Mesothelial cell of epicardium (in vitro differentiated cells): ENCODE measurements at places on chromosomes 7 and 10. TPM values are rescaled to one million over a fixed set of nuclear protein-coding genes. Genes with fewer than 3 reads are reported as not detected.

KIAA1549 gene
- 33.9 to 34.8 TPM (median 34.1 TPM) in 3 replicates for total RNA-seq

ADIRF gene
- 0.29 TPM in 1 of 3 replicates, not detected in the others for total RNA-seq

MYOF gene
- 53.3 to 58.5 TPM (median 56.0 TPM) in 3 replicates for total RNA-seq

CDC14C gene
- 0.07 to 0.11 TPM in 2 of 3 replicates, not detected in the other for total RNA-seq

IDI2 gene
- total RNA-seq = not detected in 3 replicates

PNLIPRP2 gene
- total RNA-seq = not detected in 3 replicates

HOXA11 gene
- 3.3 to 4.2 TPM (median 3.9 TPM) in 3 replicates for total RNA-seq

ZPBP gene
- not detected in 3 replicates for total RNA-seq

GRCh38 chr10:122271076-122271475, at the start of gene BTBD16:
Gene BTBD16 (plus strand): TSS chr10:122271296. CDS start chr10:122275082, 3,786 bp downstream.
- H3K27ac ChIP-seq = no peak within 1 kb of the TSS
- H3K4me3 ChIP-seq = no peak within 1 kb of the TSS
- H3K4me1 ChIP-seq = peaks cover 15% of the 10 kb centered on the region
- no peaks in the 10 kb centered on the region for H3K36me3 ChIP-seq

DNA sequence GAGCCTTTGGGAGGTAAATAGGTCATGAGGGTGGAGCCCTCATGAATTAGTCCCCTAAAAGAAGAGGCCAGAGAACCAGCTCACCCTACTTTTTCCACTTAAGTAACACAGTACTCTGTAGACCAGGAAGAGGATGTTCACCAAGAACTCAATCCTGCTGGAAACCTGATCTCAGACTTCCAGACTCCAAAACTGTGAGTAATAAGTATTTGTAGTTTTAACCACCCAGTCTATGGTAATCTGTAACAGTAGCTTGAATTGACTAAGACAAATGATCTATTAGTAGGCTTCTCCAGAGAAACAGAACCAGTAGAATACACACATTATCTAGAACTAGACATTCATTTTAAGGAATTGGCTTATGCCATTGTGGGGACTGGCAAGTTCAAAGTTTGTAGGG, 51.5 kb downstream of the ANKMY2 start:
- DNase-seq = no peak
- H3K36me3 ChIP-seq = peaks cover 3% of the 10 kb centered on the region
- H3K27ac ChIP-seq = no peak overlapping the region
- H3K4me3 ChIP-seq = no peak overlapping the region

GRCh38 chr10:130737621-130738020, 573.9 kb downstream of the TCERG1L start:
- H3K27ac ChIP-seq = no peak overlapping the region
- H3K4me3 ChIP-seq = no peak overlapping the region
- H3K27me3 ChIP-seq = peaks cover 31% of the 10 kb centered on the region
- no peaks in the 10 kb centered on the region for H3K4me1 ChIP-seq
- no peaks in the 10 kb centered on the region for H3K36me3 ChIP-seq

DNA sequence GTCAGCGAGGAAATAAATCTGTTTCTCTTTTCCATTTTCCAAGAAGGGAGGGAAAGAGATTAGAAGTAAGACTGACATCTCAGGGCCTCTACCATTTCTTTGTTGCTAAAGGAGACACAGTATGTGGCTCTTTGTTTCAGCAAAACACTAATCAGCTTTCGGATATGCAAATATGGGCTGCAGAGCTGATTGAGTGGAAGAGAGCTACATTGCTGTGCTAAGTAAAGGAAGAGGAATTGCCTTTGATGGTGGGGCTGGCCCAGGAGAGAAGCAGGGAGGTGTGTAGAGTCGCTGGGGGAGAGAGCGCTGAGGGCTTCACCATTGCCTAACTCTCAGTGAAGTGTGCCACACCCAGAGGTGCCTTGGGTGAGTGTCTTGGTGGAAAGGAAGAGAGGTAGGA, 284.8 kb downstream of the SDK1 start:
- H3K36me3 ChIP-seq = peaks cover 1% of the 10 kb centered on the region
- no peak overlapping the region for H3K4me3 ChIP-seq
- no peak for DNase-seq
- H3K27me3 ChIP-seq = no peaks in the 10 kb centered on the region
- H3K27ac ChIP-seq = no peak overlapping the region

DNA sequence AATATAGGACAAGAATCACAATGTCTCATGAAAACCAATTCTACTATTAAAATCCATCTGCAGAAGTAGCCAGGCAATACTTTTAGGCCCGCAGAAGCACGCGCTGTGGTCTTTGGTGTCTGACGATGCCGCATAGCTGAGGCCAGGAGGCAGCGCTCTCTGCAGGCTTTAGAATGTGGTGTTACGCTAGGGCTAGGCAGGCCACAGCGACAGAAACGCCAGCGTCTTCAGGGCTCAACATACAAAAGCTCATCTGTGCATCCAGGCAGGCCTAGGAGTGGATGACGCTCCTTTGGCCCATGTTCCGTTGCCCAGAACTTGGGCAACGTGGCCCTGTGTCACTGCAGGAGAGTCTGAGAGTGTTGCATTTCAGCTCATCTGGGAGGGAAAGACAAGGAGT, 601.1 kb upstream of the FOXK1 start:
- H3K4me3 ChIP-seq = no peak overlapping the region
- H3K36me3 ChIP-seq = peaks cover 7% of the 10 kb centered on the region
- no peaks in the 10 kb centered on the region for H3K27me3 ChIP-seq
- DNase-seq = no peak

DNA sequence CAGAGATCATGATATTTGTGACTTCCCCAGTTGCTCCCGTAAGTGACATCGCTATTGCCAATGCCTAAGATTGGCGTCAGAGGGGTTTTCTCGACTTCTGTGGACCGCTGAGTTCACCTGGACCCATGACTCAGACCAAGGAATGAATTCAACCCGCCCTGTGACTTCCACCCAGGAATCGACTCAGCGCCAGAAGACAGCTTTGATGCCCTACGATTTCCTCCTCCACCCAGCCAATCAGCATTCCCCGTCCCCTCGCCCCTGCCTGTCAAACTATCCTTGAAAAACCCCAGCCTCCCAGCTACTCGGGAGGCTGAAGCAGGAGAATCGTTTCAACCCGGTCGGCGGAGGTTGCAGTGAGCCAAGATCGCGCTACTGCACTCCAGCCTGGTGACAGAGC, 58.3 kb downstream of the MICALL2 start:
- DNase-seq = no peak
- no peak overlapping the region for H3K27ac ChIP-seq
- H3K27me3 ChIP-seq = peaks cover 91% of the 10 kb centered on the region
- no peak overlapping the region for H3K4me3 ChIP-seq

DNA sequence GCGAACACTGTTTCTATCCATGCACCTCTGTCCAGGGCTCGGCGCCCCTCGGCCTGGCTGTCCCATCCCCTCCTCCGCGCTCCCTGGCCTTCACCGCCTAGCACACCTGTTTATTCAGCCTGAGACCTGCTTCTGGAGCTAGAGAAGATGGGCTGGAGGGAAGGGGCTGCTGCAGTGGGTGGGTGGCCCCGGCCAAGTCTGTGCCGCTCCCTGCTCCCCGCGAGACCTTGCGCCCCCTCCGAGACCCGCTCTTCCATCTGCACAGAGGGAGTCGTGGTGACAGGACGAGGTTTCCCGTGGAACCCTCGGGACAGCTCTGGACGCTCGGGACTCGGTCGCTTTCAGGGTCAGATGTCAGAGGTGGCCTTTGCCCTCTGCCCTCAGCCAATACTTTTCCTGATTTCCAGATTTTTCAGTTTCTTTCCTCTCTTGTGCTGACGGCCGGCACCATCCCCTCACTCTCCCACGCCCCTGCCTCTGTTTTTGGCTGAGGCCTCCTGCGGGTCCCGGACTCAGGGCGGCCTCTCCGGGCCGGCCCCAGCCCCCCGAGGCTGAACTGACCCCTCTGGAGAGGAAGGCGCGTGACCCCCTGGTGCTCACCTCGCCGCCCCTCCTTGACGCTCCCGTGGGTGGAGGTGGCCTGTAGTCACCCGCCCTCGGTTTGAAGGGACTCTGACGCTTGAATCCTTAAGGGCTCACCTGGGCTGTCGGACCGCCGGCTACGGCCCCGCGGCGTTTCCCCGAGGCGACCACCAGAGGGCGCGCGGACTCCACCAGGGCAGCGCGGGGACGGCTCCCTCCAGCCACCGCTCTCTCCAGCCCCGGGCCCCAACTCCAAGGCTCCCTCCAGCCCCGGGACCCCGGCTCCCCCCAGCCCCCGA, 15.6 kb downstream of the SHH start:
- H3K27ac ChIP-seq = no peak overlapping the region
- H3K4me3 ChIP-seq = no peak overlapping the region
- no peaks in the 10 kb centered on the region for H3K36me3 ChIP-seq
- H3K27me3 ChIP-seq = peaks cover 60% of the 10 kb centered on the region

DNA sequence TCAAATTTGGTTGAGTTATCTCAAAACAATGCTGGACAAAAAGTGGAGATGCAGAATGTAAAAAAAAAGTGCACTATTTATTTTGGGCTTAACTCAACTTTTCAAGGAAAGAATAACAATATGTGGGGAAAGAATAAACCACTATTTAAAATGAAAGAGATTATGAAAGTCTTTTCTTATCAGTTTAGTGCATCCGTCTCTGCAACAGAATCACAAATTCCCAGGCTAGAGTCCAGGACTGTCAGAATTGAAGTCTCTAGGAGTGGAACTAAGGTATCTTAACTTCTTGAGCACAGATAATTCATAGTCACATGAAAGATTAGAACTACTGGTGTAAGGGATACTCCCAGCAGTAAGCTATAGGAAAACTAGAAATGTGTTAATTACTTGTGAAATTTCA, 1200.3 kb upstream of the LRRN3 start:
- no peak overlapping the region for H3K4me3 ChIP-seq
- no peaks in the 10 kb centered on the region for H3K27me3 ChIP-seq
- no peaks in the 10 kb centered on the region for H3K36me3 ChIP-seq

GRCh38 chr7:28201131-28201530, 20.5 kb upstream of the JAZF1 start:
- peaks cover 2% of the 10 kb centered on the region for H3K27me3 ChIP-seq
- no peak overlapping the region for H3K27ac ChIP-seq
- no peak for DNase-seq
- no peak overlapping the region for H3K4me3 ChIP-seq

DNA sequence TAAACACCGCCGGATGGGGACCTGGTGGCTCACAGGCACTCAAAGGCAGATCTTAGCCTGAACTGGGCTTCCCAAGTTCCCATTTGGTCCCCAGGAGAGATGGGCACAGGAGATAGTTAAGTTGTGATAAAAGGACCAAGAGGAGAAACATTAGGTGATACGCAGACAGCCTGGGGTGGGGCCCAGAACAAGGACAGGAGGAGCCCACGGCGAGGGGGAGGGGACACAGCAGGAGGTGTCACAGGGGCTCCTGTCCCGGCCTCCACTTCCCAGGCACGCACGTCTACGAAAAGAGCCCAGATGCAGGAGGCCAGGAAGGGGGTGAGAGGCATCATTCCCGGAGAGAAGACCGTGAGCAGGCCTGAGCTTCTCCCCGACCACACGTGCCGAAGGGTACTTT, 16.3 kb upstream of the DNAAF5 start:
- H3K27ac ChIP-seq = no peak overlapping the region
- H3K36me3 ChIP-seq = peaks cover 23% of the 10 kb centered on the region
- peak overlapping the region; percentile 49 for H3K4me3 ChIP-seq
- H3K4me1 ChIP-seq = peaks cover 15% of the 10 kb centered on the region
- no peak for DNase-seq

GRCh38 chr10:84269773-84270172, 24.9 kb downstream of the RGR start:
- DNase-seq = no peak
- no peak overlapping the region for H3K4me3 ChIP-seq

DNA sequence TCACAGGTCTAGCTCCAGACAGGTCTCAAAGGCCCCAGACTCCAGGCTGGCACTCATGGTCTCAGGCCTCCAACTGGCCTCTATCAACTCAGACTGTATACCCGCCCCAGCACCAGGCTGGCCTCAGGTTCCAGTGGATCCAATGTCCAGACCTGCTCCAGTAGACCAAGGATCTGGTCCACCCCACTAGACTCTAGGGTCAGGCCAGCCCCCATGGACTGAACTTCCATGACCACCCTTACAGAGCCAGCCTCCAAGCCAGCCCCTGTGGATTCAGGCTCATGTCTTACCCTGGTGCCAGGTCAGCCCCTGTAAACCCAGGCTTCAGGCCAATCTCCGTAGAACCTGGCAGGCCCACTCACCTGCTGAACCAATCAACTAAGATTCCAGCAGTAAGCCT, 16.8 kb upstream of the GNAT3 start:
- H3K4me1 ChIP-seq = no peaks in the 10 kb centered on the region
- no peak for DNase-seq
- no peaks in the 10 kb centered on the region for H3K27me3 ChIP-seq
- no peak overlapping the region for H3K4me3 ChIP-seq
- H3K27ac ChIP-seq = no peak overlapping the region

GRCh38 chr10:74624501-74624900, 201.9 kb upstream of the KAT6B start:
- no peaks in the 10 kb centered on the region for H3K4me1 ChIP-seq
- no peaks in the 10 kb centered on the region for H3K27me3 ChIP-seq
- DNase-seq = no peak
- H3K4me3 ChIP-seq = no peak overlapping the region
- H3K36me3 ChIP-seq = peaks cover 24% of the 10 kb centered on the region

DNA sequence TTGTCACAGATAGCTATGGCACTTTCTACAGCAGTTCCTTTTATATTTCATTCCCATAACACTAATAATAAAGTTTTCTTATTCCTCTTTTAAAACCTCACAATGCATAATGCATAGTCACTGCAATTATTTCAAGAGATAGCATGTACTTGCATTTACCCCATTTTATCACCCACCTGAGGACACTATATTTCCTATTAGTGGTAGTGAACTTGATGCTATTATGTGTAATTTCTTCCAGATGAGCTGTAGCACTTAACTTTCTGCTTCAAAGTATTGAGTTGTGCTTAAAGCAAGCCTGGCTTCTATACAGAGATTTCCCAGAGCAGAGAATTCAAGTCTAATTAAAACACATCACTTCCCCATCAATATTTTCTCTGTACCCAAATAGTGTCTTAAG, 461.1 kb downstream of the HTR7 start:
- H3K4me1 ChIP-seq = peaks cover 26% of the 10 kb centered on the region
- no peaks in the 10 kb centered on the region for H3K36me3 ChIP-seq
- H3K27me3 ChIP-seq = no peaks in the 10 kb centered on the region
- DNase-seq = no peak
- H3K4me3 ChIP-seq = no peak overlapping the region

GRCh38 chr7:146791344-146792285, 675.0 kb downstream of the CNTNAP2 start:
- H3K36me3 ChIP-seq = no peaks in the 10 kb centered on the region
- peaks cover 8% of the 10 kb centered on the region for H3K4me1 ChIP-seq
- DNase-seq = no peak

- no peak overlapping the region for H3K4me3 ChIP-seq
- peaks cover 4% of the 10 kb centered on the region for H3K36me3 ChIP-seq
- DNase-seq = no peak
- H3K27me3 ChIP-seq = no peaks in the 10 kb centered on the region
Observed at GRCh38 chr7:85091565-85091928, 95.3 kb downstream of the SEMA3D start.

DNA sequence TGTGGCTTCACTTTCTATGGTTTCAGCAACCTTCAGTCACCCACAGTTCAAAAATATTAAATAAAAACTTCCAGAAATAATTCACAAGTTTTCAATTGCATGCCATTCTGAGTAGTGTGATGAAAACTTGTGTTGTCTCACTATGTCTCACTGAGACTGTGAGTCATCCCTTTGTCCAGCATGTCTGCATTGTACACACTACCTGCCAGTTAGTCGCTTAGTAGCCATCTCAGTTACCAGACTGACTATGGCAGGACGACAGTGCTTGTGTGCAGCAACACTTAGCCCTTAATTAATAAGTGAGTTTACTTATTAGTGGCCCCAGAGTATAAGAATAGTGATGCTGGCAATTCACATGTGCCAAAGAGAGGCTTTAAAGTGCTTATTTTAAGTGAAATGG, 22.5 kb downstream of the CCDC186 start:
- H3K4me3 ChIP-seq = no peak overlapping the region
- H3K4me1 ChIP-seq = no peaks in the 10 kb centered on the region
- no peak overlapping the region for H3K27ac ChIP-seq
- no peaks in the 10 kb centered on the region for H3K27me3 ChIP-seq
- peaks cover 47% of the 10 kb centered on the region for H3K36me3 ChIP-seq
